ENCODE measurements at places on chromosomes 11 and 22.

DNA sequence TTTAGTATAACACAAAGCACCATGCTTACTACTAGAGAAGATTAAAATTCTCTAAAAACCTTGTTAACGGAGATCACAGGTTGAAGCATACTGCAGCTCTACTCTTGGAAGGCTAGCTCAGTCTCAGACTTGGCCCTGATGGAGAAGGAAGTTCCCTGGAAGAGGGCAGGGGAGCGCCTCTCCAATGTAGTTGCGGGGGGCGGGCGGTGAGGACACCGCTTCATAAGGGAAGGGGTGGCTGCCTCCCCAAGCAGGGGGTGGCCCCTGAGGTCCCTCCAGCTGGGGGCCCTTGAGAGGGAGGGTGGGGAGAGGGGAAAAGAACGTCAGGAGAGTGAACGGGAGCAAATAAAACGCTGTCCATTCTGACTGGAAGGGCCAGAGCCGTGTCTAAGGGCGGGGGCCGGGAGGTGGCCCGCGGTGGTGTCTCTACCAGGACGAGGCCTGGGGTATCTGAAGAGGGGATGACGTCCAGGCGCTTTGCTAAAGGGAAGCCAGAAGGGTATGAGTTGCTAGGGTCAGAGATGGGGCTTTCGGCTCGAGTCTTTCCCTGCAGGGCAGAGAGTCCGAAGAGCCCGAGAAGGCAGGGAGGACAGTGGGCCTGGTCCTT, 553 bp upstream of the USP47 start:
- no peak for DNase-seq

GRCh38 chr11:5899534-5899933, 6.5 kb downstream of the OR52E5 start:
- no peak for DNase-seq

DNA sequence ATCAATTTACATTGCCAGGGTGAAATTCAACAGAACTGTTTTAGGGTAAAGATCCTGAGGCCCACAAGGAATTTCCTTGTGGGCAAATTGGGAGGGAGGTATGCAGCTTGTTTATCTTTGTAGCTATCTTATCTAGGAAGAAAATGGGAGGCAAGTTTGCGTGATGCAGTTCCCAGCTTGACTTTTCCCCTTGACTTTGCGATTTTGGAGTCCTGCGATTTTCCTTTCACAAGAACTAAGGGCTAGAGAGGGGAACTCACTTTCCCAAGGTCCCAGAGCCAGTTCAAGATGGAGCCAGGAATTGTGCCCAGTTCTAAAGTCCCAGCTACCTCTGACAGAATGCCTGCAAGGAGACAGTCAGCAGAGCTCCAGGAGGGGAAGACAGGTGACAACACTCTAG, 30.7 kb downstream of the RIBC2 start:
- DNase-seq, result no peak

GRCh38 chr22:36351921-36352802, 35.6 kb downstream of the MYH9 start:
- no peak for DNase-seq

- no peak for DNase-seq
Measured at GRCh38 chr11:207863-208180, 314 bp downstream of the RIC8A start.

GRCh38 chr11:45901626-45902025, 5.4 kb downstream of the FREY1 start:
- DNase-seq, result no peak

DNA sequence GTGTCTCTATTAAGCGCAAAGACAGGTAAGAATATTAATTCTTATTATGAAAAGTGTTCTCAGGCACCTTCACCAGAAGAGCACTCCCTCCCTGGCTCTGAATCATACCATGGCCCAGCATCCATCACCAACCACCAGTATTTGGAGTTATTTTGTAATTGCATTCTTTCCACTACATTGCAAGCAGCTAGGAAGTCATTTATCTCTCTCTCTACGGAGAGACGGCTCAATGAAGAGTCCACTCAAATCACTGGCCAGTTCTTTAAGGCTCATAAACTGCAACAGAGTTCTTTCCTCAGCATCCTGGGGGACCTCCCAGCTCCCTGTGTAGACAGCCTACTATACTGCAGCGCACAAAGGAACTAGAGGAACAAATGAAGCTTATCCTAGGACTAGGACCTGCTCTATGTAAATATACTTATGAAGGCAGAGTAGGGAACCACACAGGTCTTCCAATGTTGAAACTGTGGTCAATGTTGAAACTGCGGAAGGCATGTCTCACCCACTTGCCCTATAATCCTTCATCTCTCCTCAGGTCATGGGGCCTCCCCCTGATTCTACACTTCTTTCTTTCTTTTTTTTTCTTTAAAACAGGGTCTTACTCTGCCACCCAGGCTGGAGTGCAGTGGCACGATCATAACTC, 63.4 kb downstream of the AAMDC start:
- DNase-seq, result no peak

Data from activated B cell treated with CpG ODN at 0.5 μM for 24 hours (primary cell).